ENCODE measurements at places on chromosomes 4 and X.

- DNase-seq = no peak
Observed at GRCh38 chr4:145735827-145736226, 55.9 kb downstream of the C4orf51 start.

DNA sequence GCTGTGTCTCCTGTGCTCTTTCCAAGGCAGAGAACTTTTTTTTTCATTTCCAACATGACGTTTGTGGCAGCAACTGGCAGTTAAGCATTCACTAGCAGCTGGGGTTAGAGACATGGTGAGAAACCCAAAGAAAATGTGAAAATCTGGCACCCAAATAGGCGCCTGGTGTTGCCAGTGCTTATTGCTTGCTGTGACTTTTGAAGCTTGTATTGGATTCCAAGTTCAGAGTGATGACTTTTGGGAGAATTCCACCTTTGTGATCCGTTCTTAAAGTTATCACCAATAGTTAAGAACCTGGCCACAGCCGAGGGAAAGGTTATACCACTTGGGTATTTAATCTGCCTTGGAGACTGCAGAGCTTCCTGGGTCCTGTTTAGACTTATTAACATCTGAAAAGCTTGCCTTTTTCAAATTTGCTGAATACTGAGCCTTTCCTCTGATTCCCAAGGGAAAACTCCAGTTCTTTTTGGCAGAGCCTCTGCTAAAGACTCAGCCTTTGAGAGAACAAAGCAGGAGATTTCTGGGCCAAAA is 101.0 kb downstream of the OPHN1 start:
- DNase-seq = no peak

GRCh38 chr4:38085751-38086150 is 125.6 kb downstream of the PTTG2 start:
- no peak for DNase-seq

DNA sequence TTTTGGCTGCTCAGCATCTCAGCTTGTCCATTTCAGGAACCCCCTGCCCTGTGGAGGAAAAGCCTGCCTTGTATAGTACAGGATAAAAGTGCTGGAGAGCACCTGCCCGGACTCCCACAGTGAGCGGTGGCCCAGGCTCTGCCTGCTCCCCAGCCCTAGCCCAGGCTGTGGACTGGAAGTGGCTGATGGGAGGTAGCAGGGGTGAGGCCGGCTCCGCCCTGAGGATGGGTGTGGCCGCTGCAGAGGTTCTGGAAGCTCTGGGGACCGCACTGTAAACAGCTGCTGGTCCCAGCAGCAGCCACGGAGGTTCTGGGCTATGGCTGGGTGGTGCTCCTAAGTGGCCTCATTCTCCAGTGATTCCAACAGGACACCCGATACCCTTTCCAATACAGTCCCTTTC is 56.6 kb upstream of the HELT start:
- no peak for DNase-seq

- no peak for DNase-seq
Observed at GRCh38 chrX:6456196-6456595, 78.7 kb downstream of the VCX3A start.

DNA sequence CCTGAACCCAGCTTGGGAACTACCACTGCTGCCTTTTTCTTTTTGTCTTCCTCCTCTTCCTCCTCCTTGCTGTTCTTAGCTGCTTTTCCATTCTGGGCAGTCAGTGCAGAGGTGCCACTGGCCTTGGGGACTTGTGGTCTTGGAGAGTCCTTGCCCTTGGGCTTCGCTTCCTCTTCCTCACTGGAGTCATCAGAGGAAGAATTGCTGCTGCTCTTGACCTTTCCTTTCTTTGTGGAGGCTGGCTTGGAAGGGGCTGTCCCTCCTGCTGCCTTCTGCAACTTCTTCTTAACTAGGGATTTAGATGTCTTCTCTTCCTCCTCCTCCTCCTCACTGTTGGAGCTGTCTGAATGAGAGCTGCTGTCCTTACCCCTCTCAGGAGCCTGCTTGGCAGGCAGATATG is 53.2 kb downstream of the FAM9B start:
- no peak for DNase-seq

DNA sequence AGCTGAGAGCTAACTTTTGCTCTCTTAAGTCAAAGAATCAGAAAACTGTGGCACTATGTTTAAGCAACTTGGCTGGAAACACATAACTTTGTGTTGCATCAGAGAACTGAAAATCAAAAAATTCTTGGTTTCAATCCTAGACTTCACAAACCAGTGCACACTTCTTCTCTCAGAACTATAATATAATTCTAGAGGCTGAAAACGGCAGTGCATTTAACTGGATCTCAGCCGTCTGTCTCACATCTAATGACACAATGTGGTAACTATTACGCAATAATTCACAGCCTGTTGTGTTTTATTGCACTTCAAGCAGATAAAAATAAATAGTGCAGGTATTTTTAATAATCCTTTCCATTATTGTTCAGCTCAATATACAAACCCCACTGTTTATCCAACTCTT is 260.6 kb upstream of the DIAPH2 start:
- no peak for DNase-seq

GRCh38 chrX:55490121-55490520 is 473 bp upstream of the USP51 start:
- no peak for DNase-seq

Measured in effector memory CD8-positive, alpha-beta T cell (primary cell).